ENCODE measurements at places on chromosomes 11 and 22.

DNA sequence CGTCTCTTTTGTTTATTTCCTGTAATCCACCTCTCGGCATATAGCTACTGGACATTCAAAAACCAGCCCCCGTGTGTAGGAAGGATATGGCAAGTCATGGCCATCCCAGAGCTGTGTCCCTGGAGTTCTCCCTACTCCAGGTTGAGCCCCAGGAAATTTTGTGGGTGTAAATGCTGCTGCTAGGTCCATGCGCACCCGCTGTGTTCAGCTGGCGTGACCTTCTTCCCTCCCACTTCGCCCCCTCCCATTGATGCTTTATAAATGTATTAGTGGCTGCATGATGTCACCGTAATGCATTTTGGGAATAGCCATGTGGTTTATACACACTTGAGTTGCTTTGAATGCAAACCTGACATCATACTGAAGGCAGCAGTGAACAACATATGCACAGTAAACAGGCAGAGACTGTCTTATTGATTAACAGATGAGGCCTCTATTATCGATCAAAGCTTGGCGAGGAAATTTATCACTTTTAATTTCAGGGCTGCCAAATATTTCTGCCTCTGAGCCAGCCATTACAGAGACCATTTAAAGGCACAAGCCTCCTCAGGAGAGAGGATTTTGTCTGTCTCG is 113.6 kb upstream of the NNMT start:
- no peak for DNase-seq

DNA sequence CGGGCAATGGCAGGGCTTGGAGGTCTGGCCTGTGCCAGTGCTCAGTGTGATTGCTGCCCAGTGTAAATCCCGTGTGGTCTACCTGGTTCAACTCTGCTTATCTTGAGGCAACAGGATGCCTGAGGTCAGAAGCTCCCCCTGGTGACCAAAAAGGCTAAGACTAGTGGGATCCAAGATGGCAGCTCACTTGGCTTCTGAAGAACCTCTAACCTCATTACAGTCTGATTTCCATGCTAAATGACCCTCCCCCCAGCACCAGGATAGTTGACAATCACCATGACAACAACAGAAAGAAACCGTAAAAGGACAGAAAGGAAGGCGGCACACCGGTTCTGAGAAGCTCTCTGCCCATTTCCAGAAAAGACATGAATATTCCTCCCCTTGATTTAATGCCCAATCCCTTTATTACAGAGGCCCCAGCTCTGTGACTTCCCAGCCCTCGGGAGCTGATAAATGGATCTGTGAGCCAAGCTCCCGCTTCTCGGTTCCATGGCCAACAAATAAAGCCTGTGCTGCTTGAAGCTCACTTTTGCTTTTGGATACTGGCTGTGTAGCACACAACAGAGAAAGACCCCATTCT is 398.4 kb downstream of the CTTN start:
- no peak for DNase-seq

DNA sequence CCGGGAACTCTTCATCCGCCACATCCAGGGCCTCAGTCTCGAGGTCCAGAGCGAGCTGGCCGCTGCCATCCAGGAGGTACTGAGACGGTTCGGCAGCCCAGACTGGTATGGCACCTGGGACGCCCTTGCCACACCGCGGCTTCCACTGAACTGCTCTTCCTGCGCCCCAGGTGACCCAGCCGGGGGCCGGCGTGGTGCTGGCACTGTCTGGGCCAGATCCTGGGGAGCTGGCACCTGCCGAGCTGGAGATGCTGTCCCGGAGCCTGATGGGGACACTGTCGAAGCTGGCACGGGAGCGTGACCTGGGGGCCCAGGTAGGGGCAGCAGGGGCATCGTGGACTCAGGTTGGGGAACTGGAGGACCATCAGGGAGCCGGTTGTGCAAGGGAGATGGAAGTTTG is 1.4 kb downstream of the CCDC88B start:
- no peak for DNase-seq

GRCh38 chr22:32416556-32417085 is 4.6 kb upstream of the RTCB start:
- DNase-seq, result no peak

- no peak for DNase-seq
These were observed 4.6 kb upstream of the DIXDC1 start for GRCh38 chr11:111932611-111932950.
